GM12892 (cell line): ENCODE measurements at places on chromosomes 2 and 18.

DNA sequence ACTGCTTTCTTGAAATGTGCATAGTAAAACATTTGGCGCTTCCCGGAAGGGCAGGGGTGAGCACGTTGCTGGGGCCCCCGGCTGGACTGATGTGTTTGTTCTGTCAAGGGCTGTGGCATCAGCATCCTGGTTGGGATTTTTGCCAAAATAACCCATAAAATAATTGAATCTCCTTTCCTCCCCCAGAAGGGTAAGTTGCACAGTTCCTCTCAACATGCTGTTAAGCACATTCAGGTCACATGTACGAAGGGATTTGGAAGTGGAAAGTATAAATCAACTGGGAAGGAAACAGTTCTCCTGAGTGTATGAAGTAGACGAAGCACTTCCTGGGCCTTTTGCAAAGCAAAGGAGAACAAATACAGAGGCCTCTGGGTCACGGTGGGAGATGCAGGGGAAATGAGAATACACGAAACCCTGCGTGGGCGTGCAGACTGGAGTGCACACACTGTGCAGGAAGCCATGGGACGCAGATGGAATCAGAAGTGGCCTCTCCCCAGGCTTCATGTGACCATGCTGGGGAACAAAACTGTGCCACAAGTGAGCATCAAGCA lies 183.9 kb downstream of the LPIN1 start:
- no peak for DNase-seq

GRCh38 chr2:27264253-27264752 lies 1.5 kb upstream of the SLC30A3 start:
- DNase-seq, result no peak

- no peak for DNase-seq
Measured at GRCh38 chr2:36369716-36370115, 14.1 kb downstream of the CRIM1 start.

DNA sequence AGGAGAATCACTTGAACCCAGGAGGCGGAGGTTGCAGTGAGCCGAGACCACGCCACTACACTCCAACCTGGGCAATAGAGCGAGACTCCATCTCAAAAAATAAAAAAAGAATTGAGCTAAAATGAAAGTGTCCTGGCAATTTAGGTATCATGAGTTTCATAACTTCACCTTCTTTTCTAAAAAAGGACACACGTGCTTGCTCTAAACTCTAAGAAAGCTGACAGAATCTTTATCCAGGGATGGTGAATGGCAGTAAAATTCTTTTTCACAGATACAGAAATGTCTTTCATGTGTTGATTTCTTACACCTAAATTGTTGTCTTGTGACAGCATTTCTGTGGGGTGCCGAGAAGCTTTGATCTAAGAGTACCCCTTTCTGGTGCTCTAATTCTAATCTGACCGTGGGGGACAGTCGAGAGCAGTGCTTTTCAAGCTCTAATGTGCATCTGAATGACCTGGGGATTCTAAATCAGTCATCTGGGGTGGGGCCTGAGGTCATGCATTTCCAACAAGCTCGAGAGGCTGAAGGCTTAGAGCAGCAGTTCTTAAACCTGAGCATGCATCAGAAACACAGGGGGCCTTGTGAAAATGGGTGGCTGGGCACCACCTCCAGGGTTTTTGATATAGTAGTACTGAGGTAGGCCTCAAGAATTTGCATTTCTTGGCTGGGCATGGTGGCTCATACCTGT lies 42.1 kb upstream of the REL start:
- no peak for DNase-seq

GRCh38 chr2:227025510-227025909 lies 138.5 kb downstream of the COL4A4 start:
- no peak for DNase-seq
